Stimulated activated CD4-positive, alpha-beta T cell treated with anti-CD3 and anti-CD28 coated beads, Interleukin-15, amount 100 ng/mL, for 1 hour (primary cell): ENCODE measurements at places on chromosomes 2 and 18.

GRCh38 chr2:176814740-176815367 lies 397.7 kb upstream of the HNRNPA3 start:
- DNase-seq = no peak

DNA sequence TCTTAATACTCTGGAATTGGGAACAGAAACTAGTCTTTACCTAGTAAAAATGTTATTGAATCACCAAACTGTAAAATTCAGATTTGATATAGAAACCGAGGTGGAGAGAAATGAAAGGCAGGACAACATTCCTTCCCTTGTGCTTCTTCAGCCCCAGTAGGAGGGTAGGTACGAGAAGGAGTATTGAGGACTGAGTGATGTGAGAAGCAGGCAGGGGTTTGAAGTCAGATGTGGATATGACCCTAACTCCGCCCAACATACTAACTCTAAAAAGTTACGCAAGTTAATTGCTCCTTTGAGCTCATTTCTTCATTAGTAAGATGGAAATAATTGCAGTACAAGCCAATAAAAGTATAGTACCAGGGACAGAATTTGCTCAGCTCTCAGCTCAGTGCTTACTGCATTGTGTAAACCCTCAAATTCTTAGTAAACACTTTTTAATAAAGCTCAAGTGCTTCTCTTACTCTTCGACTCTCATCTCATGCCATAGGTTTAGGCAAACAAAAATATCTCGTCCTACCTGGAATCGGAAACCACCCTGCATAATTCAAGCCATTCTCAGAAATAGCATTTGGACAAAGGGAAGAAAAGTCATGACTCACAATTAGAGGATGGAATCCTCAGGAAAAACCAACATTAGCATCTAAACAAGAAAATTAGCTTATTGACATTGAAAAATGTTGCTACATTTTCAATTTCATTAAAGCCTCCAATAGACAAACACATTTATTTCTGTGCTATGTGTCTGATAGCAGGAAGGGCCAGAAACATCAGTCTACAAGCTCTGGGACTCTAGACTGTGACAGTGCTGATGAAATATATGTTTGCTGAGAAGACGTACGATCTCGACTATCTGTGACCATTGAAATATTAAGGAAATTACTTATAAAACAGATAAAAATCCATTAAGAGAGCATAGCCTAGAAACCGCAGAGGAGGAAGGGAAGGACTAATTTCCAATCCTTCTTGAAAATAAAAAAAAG lies 161.3 kb downstream of the HNMT start:
- DNase-seq = no peak

- no peak for DNase-seq
These were observed 2.4 kb downstream of the RPE start for GRCh38 chr2:210004881-210005280.

- DNase-seq = peak; percentile 44
These were observed at the start of gene MFSD6 for GRCh38 chr2:190407662-190408537. Gene MFSD6, plus strand, starts transcription at chr2:190408355. Its CDS starts 27,675 bp downstream, at chr2:190436030.

DNA sequence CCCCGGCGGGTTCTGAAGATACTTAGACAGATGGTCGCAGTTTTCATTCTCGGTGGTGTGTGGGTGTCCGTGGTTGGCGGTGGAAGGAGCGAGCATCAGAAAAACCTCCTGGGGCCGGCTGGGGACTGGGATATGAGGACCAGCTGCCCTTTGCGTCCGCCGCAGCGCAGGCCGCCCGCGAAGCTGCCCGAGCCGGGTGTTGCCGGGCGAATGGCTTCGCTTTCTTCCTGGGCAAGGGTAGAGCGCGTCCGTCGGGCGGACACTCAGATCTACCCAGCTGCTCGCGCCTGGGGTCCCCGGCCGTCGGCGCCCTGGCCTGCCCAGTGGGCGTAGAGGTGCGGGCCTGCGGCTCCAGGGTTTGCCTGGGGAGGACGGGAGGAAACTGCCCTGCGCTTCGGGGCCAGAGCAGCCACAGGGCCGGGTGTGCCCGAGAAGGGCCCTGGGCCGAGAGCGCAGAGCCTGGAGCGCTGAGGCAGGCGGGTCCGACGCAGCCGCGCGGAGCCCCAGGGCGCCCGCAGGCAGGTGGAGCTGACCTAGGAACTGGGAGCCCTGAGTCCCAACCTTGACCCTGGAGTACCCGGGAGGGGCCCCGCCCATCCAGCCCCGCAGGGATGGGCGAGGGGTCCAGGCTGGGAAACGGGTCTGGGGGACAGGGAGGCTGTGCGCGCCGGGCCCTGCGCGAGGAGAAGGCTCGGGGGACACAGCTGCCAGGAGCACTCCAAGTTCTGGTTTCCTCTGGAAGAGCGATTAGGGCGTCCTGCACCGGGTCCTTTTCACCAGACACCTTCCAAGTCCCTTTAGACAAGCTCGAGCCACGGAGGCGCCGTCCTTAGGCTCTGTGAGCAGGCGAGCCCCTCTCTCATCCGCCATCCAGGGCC lies 1.3 kb downstream of the TWIST2 start:
- no peak for DNase-seq

DNA sequence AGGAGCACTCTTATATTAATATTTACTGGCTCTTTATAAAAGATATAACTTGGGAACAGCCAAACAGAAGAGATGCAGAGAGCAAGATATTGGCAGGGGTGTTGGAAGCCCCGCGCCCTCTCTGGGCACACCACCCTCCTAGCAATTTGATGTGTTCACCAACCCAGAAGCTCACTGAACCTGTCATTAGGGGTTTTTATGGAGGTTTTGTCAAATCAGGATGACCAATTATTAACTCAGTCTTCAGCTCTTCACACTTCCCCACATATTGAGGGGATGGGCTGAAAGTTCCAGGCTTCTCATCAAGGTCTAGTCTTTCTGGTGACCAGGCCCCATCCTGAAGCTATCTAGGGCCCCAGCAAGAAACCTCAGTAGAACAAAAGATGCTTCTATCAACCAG lies 10.9 kb upstream of the INO80D start:
- no peak for DNase-seq

DNA sequence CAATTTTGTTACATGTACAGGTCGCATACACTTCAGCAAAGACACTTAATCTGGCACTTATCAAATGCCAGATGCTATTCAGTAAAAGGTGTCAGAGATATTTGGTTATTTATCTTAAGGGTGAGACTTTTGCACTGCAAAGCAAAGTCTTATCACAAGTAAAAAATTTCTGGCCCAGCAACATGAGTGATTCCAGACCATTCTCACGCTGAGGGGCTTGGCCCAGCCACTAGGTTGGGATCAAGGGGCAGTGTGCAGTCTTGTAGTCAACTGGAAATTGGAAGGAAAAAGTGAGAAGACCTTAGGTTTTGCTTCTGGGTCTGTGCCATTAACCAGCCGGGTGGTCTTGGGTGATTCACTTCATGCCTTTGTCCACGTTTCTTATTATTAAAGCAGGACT lies 181.6 kb downstream of the RNF144A start:
- no peak for DNase-seq

DNA sequence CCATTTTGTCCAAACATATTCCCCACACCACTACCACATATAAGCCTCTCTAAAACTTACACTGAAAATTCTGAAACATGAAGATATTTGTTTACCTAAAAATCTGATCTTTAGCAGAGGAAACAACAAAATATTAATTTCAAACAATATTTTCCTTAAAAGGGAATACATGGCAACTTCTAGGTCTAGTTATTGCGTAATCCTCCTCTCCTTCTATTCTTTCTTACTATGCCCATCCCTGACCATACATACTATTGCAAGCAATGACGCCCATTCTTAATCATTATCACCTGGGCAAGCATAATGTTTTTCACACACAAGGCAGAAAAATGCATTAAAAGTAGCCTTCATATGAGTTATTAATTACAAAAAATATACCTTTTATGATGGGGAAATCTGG lies 372.6 kb downstream of the ZEB2 start:
- no peak for DNase-seq

DNA sequence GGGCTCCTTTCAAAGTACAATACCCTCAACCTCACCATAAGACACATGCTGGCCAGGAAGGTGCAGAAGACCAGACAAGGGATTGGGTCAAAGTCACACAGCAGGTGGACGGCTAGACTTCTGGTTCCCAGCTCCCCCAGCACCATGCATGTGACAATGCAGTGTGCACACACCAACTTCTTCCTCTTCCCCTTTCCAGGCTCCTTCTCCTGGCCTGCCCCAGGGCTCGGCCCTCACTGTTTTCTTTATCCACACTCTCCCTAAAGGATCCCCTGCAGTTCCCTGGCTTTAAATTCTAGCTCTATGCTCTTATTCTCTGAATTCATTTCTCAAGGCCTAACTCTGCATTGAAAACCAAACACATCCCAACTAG lies 82.3 kb downstream of the LOXHD1 start:
- DNase-seq = no peak

DNA sequence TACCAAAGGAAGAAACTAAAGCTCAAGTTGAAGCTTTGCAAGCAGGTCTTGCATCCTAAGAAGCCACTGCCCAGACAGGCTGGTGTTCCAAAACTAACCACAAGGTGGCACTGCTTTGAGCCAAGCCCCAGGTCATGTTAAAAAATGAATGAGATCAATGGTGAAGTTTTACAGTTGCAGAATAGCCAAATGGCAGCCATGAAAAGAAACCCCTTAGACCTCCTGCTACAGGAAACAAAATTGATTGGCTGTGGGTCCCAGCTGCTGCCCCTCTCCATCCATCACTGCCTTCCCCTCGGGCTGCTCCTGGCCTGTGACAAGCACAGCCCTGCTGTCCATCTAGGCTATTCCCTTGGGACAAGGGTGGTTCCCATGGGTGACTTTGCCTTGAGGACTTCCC lies 20.7 kb upstream of the MREG start:
- DNase-seq = peak; percentile 68

GRCh38 chr2:233838726-233839446 lies 15.4 kb downstream of the HJURP start:
- DNase-seq = no peak

DNA sequence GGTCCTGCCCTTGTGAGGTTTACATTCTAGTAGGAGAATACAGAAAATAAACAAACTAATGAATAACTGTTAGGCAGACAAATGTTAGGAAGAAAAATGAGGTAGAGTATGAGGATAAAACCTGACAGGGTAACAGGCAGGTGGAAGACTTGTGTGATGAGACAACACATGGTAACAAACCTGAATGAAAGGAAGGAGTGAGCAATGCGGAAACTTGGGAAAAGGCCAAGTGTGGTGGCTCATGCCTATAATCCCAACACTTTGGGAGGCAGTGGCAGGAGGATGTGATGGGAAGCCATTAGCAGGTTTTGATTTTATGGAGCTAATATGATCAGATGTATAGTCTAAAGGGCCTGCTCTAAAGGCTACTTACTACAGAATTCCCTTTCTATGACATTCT lies 74.2 kb downstream of the INO80D start:
- no peak for DNase-seq

DNA sequence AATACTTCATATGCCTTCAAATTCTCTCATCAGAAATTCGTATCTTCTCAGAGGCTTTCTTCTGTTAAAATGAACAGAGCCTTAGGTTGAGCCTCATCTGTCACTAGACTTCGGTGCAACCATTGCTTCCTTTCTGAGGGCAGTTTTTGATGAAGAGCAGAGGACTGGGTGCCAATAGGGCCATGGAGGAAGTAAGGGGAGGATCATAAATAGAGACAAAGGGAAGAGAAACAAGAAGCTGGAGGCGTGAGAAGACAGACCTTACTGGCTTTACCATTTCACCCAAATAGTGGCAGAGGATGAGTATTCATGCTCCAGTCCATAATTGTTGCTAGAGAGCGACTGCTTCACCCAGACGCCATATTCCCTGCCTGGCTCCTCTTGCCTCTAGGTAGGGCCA lies 215.6 kb upstream of the PKDCC start:
- DNase-seq = no peak

GRCh38 chr2:60504049-60504448 lies 49.4 kb downstream of the BCL11A start:
- DNase-seq = no peak

DNA sequence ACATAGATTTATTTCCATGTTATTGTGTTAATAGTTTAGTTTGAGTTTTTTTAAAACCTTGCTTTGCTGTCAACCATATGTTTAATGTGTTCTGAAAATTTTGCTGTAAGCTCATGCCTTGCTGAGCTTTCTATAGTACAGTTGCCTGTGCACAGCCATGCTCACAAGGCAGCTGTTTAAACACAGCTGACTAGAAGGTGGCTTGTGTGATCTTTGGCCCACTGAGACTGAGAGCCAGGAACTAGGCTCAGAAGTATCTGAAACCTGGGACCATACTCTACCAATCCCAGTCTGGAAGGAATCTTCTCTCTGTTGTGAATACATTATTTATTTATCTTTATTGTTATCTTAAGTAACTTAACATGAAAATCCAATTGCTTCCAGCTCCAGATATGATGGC lies 350.5 kb downstream of the KIAA1328 start:
- no peak for DNase-seq

DNA sequence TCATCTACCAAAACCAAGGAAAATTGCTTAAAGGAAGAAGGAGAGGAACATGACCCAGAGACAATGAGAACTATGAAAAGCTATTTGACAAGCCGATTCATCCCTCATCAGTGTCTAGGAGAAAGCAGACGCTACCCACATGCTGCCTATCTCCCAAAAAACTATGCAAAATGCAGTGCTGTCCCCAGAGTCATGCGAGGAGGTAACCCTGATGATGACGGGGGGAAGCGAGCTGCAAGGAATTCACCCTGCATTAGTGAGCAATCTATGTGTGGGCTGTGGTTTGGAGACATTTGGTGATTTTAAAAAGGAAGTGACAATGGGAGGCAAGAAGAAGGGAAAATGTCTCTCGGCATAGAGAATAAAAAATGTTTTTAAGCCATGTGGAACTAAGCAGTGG lies 472.7 kb downstream of the CMPK2 start:
- no peak for DNase-seq

DNA sequence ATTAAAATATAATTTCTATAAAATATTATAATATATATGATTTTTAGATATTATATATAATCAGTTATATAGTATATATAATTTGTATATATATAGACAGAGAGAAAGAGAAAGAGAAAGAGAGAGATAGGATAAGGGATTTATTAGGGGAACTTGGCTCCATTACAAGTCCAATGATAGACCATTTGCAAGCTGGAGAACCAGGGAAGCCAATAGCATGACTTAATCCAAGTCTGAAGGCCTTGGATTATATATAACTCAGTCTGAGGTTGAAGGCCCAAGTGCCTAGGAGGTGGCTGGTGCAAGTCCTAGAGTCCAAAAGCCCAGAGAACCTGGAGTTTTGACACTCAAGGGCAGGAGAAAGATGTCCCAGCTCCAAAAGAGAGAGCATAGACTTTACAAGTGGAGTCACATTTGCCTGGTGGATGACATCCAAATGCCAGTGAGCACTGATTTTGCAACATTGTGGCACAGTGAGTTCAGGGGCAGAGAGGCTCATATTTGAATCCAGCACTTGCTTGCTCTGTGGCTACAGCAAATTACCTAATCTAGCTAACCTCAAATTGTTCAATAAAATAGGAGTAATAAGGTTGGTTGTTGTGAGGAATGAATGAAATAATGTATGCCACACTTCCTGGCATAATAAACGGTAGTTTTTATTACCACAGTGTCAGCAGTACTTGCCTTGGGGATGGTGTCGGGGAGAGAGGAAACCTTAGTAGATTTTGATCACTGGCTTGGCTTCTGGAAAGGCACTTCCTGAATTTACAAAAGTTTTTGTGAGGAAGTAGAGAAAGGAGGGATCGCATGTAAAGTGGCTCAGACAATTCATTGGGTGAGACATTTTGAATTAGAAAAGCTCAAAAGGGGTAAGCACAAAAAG lies 69.6 kb upstream of the CD28 start:
- DNase-seq = no peak
